ENCODE measurements at places on chromosomes 12 and 14. TPM values are rescaled to one million over a fixed set of nuclear protein-coding genes. Genes with fewer than 3 reads are reported as not detected.
A peak's percentile ranks its signal among the peaks of the same experiment; 100 is the strongest.

FRS2 gene
- 159 TPM for total RNA-seq

RNF212B gene
- not detected for total RNA-seq

GRCh38 chr12:76568130-76568529 is 8.6 kb upstream of the OSBPL8 start:
- no peak for DNase-seq
- no peaks in the 10 kb centered on the region for H3K36me3 ChIP-seq
- H3K27me3 ChIP-seq = no peaks in the 10 kb centered on the region
- H3K4me3 ChIP-seq = no peak overlapping the region

DNA sequence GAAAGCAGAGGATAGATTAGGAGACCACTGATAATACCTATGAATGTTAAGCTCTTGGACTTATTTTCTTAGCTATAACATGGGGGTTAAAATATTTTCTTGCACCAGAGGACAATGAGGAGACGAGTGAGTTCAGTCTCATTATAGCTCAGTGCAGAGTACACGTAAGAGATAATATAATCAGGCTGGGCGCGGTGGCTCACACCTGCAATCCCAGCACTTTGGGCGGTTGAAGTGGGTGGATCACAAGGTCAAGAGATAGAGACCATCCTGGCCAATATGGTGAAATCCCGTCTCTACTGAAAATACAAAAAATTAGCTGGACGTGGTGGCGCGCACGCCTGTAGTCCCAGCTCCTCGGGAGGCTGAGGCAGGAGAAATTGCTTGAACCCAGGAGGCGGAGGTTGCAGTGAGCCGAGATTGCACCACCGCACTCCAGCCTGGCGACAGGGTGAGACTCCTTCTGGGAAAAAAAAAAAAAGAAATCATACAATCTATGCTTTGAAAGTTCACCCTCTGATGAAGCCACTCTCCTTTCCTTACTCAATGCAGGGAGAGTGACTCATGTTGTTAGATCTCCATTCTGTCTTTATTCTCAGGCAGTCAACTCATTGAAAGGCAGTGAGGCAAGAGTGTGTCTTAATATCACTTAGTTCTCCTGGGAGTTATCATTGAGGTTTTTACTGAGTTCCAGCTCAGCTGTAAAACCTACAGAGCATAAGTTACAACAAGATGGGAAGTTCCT is 134.2 kb downstream of the SYNE2 start:
- H3K4me3 ChIP-seq = no peak overlapping the region
- H3K27me3 ChIP-seq = no peaks in the 10 kb centered on the region
- no peak for DNase-seq
- no peaks in the 10 kb centered on the region for H3K36me3 ChIP-seq
- H3K4me1 ChIP-seq = no peaks in the 10 kb centered on the region

GRCh38 chr14:60648934-60649874 is at the start of gene SIX1:
SIX1 (minus strand) TSS chr14:60649477; CDS start chr14:60649189, 288 bp downstream.
- peak within 1 kb of the TSS; percentile 40 for H3K4me3 ChIP-seq
- H3K4me1 ChIP-seq = peaks cover 12% of the 10 kb centered on the region
- no peak within 1 kb of the TSS for H3K27ac ChIP-seq

DNA sequence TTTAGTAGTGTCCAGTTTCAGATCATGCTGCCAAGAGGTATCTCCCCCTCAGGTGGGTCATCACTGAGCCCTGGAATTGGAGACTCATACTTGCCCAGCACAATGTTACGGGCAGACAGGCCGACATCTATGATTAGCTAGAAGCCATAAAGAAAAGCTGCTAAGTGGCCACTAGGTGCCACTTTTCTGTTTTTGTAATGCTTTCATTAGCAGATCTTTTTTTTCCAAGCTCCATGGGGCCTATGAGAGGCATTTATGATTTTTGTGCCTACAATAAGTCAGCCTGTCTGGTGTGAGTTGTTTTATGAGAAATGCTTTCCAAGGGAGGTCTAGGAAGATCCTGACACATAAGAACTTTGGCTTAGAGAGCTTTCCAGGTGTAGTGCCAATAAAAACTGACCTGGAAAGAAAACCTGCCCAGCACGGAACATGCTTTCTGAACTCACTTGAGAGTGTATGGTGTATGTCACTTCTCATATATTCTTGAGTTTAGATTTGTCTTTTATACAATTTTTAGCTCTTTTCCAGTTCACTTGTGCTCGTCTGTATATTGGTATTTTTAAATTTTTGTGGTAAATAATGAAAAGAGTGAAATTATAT is 21.8 kb upstream of the SMCO2 start:
- H3K4me3 ChIP-seq = no peak overlapping the region
- no peaks in the 10 kb centered on the region for H3K27me3 ChIP-seq
- H3K4me1 ChIP-seq = no peaks in the 10 kb centered on the region
- H3K27ac ChIP-seq = no peak overlapping the region
- DNase-seq = peak; percentile 26

DNA sequence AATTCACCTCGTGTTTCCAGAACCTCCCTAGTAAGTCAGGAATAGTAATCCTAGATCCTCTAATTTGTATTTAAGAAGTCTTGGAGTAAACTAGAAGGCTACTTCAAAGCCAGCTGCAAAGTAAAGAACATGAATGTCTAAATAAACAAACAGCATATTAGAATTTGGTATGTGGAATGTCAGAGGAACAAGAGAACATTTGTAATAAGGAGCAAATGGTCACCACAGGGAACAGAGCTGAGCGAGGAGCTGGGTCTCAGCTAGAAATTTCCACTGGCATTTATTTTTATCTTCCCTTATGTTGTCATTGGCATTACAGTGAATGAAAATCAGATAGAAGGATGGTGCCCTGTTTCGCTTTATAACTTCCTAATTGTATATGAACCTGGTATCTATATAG is 50.2 kb downstream of the FRMD6 start:
- H3K4me1 ChIP-seq = peaks cover 5% of the 10 kb centered on the region
- H3K27me3 ChIP-seq = no peaks in the 10 kb centered on the region
- no peak for DNase-seq
- no peak overlapping the region for H3K27ac ChIP-seq
- H3K36me3 ChIP-seq = no peaks in the 10 kb centered on the region

GRCh38 chr12:60148831-60149230 is 553.0 kb downstream of the SLC16A7 start:
- H3K27ac ChIP-seq = no peak overlapping the region
- H3K4me3 ChIP-seq = no peak overlapping the region
- no peaks in the 10 kb centered on the region for H3K4me1 ChIP-seq
- DNase-seq = no peak

- no peak overlapping the region for H3K27ac ChIP-seq
- no peak for DNase-seq
- no peaks in the 10 kb centered on the region for H3K27me3 ChIP-seq
- no peaks in the 10 kb centered on the region for H3K4me1 ChIP-seq
- H3K36me3 ChIP-seq = no peaks in the 10 kb centered on the region
Measured at GRCh38 chr12:132356691-132357622, 27.6 kb upstream of the GALNT9 start.

DNA sequence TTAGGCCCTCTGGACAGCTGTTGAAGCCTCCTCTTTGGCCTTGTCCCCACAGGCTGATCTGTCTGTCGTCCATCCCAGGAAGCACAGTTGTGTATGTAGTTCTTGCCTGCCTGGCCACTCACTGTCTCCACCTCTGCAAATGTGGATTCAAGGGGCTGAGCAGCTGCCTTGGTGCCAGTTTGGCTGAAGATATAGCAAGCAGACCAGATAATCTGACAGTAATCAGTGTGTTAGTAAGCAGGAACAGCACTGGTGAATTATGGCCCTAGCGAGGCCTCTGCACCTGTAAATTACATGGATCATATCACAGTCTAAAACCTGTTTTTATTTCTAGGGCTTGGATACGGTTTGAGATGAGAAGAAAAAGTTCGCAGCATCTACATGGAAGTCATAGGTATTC is 282.5 kb upstream of the NOS1 start:
- H3K27ac ChIP-seq = no peak overlapping the region
- no peak for DNase-seq
- no peaks in the 10 kb centered on the region for H3K27me3 ChIP-seq
- no peaks in the 10 kb centered on the region for H3K4me1 ChIP-seq

Data from uterus (tissue), 4 donors.